ENCODE measurements at places on chromosomes 5 and 9.

GRCh38 chr5:12292610-12293204 lies 388.5 kb upstream of the CTNND2 start:
- peak; percentile 15 for DNase-seq

DNA sequence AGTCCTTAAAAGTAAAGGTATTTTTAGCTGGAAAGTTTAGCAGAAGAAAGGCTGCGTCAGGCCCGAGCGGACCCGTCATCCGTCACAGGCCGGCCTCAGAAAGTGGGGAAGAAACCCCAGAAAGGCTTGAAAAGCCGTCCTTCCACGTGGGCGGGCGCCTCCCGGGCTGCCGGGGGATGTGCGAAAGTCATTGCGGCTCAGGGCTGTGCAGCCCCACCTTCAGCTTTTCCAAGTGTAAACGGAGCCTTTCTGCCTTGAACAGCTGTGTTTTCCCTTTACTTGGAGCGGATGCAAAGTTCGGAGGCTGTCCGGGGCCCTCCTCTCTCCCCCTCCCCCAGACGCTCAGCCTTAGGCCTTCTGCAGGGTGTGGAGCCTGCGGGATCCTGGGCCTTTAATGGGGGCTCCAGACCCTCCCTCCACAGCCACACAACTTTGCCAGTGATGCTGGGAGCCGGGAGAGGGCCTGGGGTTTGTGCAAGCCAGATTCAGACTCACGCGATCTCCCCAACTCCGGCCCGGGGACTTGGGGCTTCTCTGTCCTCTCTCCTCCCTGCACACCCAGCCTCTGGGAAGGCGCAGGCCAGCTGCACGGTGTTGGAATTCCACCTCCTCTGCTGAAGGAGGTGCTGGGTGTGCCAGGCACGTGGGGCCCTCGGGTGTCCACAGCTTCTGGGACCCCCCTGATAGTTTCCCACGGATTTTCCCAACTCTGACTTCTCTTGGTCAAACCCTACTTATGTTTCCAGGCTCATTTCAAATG lies 95.5 kb upstream of the RAPGEF1 start:
- no peak for DNase-seq

DNA sequence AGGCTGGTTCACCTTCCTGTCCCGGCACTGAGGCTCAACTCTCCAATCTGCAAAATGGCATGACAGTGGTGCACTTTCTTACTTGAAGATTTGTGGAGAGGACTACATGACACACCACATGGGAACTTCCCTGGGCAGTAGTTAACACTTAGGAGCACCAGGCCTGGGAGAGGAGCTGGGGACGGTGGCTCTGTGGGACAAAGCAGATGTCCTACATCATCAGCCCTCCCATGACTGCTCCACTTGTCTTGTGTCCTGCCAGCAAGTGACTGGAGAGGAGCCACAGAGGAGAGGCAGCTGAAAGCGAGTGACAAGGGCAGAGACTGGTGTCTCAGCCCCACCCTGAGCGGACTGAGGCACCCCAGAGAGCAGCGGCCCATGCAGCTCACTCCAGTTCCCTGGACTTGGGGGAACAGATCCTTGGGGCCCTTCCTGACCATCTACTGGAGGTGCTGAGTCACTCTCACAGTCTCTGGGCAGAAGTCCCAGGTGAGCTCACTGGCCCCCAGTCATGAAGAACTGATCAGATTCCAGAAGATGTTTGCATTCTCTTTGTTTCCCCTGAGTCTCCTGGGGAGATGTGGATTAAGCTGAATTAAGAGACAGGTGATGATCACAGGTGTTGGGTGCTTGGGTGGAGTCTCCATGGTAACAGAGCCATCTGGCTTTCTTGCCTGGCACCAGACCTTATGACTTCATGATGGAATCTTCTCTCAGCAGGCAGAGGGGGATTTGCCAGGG lies 13.2 kb upstream of the SLC25A48 start:
- no peak for DNase-seq

DNA sequence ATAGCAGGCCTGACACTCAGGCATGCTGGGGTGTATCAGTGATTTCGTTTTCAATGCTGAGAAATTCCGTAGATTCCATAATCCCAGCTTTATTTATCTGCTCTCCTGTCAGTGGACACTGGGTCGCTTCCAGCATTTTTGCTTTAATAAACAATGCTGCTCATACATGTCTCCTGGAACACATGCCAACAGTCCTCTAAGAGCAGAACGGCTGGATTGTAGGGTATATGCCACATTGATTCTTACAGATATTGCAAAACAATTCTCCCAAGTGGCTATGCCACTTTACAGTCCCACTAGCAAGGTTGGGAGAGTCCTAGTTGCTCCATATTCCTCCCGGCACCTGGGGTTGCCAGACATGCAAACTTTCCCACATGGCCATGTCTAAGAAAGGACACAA lies 81.9 kb downstream of the RAPGEF1 start:
- no peak for DNase-seq

GRCh38 chr5:7377761-7378160 lies 18.2 kb upstream of the ADCY2 start:
- DNase-seq = no peak

DNA sequence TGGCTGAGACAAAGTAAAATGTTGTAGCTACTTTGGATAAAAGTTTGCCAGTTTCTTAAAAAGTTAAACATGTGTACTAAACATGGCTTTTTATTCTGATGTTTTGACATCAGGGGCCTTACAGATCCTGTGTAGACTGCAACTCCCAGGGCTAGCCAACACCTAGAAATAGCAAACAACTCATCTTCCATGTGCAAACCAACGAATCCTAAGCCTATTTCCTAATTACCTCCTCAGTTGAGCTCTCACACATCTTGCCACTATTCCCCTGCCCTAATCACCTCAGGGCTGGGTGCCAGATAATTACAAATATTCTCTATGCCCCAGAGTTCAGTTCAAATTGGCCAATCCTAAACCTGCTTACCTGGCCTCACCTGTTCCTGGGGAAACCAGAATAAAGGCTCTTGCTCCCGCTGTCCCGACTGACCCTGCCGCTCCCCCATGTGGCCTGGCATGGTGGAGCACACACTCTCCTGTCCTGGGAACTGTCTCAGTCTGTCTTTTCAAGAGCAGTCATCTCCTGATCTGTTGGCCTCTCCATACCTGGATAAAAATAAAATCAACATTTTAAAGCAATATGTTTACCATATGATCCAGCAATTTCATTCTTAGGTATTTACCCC lies 37.1 kb upstream of the FAM169A start:
- peak; percentile 19 for DNase-seq

GRCh38 chr9:130323051-130323745 lies 57.6 kb downstream of the HMCN2 start:
- DNase-seq = no peak

GRCh38 chr5:163612358-163613149 lies 107.1 kb downstream of the MAT2B start:
- no peak for DNase-seq

GRCh38 chr9:120330031-120330430 lies 249.9 kb downstream of the CDK5RAP2 start:
- no peak for DNase-seq

- DNase-seq = no peak
These were observed 129.2 kb downstream of the DMRT2 start for GRCh38 chr9:1179366-1179765.

GRCh38 chr5:912280-913091 lies 19.8 kb downstream of the TRIP13 start:
- peak; percentile 90 for DNase-seq

- DNase-seq = no peak
These were observed 1.3 kb downstream of the OGN start for GRCh38 chr9:92402826-92403745.

DNA sequence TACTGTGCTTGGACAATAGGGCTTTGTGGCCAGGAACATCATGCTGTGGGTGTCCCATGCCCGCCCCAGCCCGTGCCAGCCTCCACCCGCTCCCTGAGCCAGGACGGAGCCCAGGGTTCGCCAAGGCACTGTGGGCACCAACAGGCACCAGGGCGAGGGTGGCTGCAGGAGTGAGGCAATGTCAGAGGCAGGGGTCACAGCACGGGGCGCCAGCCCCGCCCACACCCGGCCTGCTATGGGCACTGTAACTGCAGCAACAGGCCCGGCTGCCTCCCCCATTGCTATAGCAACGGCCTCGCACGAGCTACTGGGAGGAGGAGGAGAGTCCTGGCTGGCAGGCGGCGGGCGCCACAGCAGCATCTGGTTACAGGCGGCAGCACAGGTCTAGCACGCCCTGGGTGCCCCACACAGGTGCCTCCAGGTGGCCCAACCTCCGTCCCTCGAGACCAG lies 2.5 kb downstream of the ABCA2 start:
- no peak for DNase-seq

GRCh38 chr5:65696892-65697291 lies 25.0 kb downstream of the SGTB start:
- DNase-seq = no peak

- no peak for DNase-seq
These were observed 249.2 kb upstream of the ANKRD55 start for GRCh38 chr5:56482363-56482762.

DNA sequence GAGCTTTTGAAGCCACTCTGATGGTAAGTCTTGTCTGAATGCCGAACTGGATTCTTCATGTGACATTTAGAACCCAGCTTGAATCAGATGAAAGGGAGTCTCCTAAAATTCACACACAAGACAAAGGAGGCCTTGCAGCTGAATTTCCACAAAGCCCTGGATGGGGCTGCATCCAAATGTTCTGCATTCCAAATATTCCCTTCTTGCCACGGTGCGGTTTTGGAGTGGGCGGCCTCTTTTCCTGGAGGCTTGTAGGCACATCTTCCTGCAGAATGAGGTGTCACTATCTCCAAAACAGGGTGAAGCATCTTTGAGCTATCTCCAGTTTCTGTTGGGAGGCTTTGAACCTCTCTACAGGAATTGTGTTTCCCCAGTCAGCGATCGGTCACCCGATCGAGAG lies 342.7 kb downstream of the ARHGEF28 start:
- DNase-seq = peak; percentile 52

DNA sequence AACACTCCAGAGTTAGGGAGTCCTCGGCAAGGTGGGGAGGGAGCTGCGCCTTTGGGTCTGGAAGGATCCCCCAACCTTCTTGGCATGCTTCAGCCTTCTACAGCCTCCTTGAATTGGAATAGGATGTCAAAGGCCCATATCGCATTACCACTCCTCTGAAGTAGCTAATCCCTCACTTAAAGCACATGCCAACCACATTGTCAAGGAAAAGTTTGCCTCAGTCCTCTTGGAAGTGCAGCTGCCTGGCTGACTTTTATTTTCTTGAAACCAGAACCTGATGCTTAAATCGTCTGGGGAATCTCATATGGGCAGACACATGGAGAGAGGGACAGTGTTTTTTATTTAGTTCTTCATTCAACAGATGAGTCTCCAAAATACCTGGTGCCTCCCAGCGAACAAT lies 14.5 kb downstream of the CXCL14 start:
- DNase-seq = no peak

GRCh38 chr5:53008751-53009150 lies 19.6 kb downstream of the ITGA2 start:
- no peak for DNase-seq

DNA sequence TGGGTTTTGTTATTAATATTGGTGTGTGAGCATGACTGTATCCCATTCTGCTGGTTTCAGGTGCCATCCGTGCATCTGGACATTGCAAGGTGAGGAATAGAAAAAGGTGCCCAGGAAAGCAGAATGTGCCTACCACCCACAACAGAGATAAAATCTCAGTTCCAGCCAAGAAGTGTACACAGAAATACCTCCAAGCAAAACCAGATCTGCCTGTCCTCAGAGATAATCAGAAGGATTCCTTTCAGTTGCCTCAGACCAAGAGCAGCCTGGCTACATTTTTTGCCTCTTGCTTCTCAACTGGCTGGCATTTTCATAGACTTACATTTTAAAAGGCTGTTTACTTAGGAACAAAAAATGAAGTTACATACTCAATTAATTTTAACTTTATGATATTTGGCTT lies 12.1 kb upstream of the ABLIM3 start:
- no peak for DNase-seq

DNA sequence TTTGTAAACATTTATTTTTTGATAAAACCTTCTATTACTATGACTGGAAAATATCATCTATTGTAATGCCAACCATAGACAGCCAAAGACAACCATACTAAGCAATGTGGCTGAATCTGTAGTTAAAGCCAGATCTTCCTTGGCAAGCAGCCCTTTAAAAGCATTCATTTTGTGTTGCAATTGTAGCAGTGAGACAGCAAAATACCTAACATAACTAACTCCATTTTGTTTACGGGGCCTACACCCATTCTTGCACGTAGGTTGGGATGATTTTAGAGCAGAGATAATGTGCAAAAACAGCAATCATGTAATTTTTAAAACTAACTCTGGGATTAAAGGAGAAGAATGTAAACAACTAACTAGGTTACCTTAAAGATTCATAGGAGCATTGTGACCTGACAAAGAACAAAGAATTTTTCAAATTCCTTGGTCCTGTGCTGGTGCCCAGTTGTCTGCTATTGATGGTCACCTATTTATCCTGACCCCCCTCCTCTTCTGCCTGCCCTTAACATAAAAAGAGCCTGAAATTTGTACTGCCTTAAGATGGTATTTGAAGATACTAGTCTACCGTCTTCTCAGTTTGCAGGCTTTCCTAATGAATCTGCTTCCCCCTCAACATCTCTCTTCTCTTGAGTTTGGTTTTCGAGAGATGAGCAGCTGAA lies 10.6 kb downstream of the IFNA1 start:
- DNase-seq = no peak

GRCh38 chr5:95954716-95955115 lies 6.9 kb downstream of the ELL2 start:
- DNase-seq = no peak

- DNase-seq = peak; percentile 87
These were observed 337.1 kb downstream of the GADD45G start for GRCh38 chr9:89941875-89942274.

- no peak for DNase-seq
These were observed 49.4 kb downstream of the FNIP1 start for GRCh38 chr5:131747180-131748105.

- DNase-seq = no peak
These were observed 105.3 kb upstream of the PIK3R1 start for GRCh38 chr5:68110264-68110663.

GRCh38 chr5:150731669-150732242 lies 27.1 kb downstream of the DCTN4 start:
- no peak for DNase-seq

DNA sequence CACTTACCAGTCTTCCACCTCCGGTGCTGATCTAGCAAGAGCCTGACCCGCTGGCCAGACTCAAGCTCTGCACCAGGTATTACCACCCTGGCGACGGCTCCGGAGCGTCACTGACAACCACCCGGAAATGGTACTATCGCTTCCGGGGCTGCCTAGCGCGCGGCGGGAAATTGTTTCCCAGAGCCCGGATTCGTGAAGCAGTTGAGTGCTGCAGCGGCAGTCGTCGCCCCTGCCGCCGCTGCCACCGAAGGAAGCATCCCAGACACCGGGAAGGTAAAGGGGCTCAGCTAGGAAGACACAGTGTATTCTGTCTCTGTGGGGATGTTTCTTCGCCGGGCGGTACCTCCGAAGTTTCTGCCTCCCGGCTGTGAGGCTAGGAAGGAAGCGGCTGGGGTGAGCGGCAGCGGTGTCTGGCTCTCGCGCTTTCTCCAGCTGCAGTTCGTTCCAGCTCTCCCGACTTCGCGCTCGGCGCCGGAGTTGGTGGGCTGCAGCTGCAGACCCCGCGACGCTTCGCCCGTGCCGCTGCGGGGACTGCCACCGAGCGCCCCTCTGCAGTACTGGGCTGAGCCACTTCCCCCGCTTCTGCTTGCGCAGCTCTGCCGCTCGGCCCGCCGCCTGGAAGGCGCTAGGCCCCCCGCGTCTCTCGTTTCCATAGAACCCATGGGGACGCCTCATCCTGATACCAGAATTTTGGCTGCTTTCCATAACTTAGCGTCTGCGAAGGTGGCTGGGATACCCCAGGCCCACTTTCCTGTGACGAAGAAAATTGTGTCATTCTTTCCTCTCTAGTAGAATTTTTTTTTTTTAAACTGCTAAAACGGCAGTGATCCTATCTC lies at the start of the genes KIAA0825 and SLF1:
TSS of gene KIAA0825 (minus strand) at position 112 of the 836 bp plus-strand sequence. CDS start 81,478 bp downstream, outside the sequence.
TSS of gene SLF1 (plus strand) at position 177 of the 836 bp plus-strand sequence. CDS start 10,142 bp downstream, outside the sequence.
- DNase-seq = peak; percentile 90

GRCh38 chr9:5315187-5315923 lies 10.8 kb upstream of the RLN2 start:
- no peak for DNase-seq

Measured in urothelium cell line (cell line).